ENCODE measurements at places on chromosomes 7 and 10.
A peak's percentile ranks its signal among the peaks of the same experiment; 100 is the strongest.

- H3K27me3 ChIP-seq = peaks cover 8% of the 10 kb centered on the region
- H3K36me3 ChIP-seq = no peaks in the 10 kb centered on the region
- no peak overlapping the region for H3K27ac ChIP-seq
- H3K4me1 ChIP-seq = no peaks in the 10 kb centered on the region
- DNase-seq = no peak
Observed at GRCh38 chr7:101581891-101582290, 47.2 kb downstream of the MYL10 start.

GRCh38 chr10:108104551-108105156 lies 940.1 kb upstream of the SORCS1 start:
- peaks cover 2% of the 10 kb centered on the region for H3K27me3 ChIP-seq
- no peak overlapping the region for H3K27ac ChIP-seq
- no peak for DNase-seq
- no peaks in the 10 kb centered on the region for H3K4me1 ChIP-seq
- H3K36me3 ChIP-seq = no peaks in the 10 kb centered on the region

GRCh38 chr10:97336446-97336845 lies 1.9 kb upstream of the FRAT2 start:
- peaks cover 7% of the 10 kb centered on the region for H3K27me3 ChIP-seq
- H3K4me1 ChIP-seq = peaks cover 27% of the 10 kb centered on the region
- peak overlapping the region; percentile 76 for H3K27ac ChIP-seq
- DNase-seq = no peak

DNA sequence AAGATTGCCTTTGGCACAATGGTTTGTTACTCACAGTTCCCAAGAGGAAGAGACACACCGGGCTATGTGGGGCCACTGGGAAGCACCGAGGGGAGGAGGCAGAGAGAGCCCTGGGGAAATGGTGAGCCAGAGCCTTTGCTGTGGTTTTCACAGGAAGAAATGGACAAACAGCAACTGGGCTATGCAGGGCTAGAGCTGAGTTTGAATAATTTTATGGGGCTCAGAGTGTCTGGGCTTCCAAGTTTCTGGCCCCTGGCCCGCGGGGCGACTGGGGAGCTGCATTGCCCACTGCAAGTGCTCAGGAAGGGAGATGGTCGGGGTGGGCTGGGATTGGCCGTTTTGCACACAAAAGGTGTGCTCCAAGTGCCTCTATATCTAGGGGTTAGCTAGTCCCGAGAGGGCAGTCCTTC lies 92.6 kb downstream of the CHST15 start:
- H3K4me1 ChIP-seq = no peaks in the 10 kb centered on the region
- H3K4me3 ChIP-seq = no peak overlapping the region
- no peaks in the 10 kb centered on the region for H3K36me3 ChIP-seq
- H3K27me3 ChIP-seq = peaks cover 11% of the 10 kb centered on the region
- no peak for DNase-seq

GRCh38 chr10:125107166-125107949 lies 53.0 kb downstream of the CTBP2 start:
- no peak for DNase-seq
- H3K4me3 ChIP-seq = no peak overlapping the region
- H3K4me1 ChIP-seq = peaks cover 90% of the 10 kb centered on the region
- peak overlapping the region; percentile 45 for H3K27ac ChIP-seq
- peaks cover 3% of the 10 kb centered on the region for H3K27me3 ChIP-seq
- peaks cover 16% of the 10 kb centered on the region for H3K36me3 ChIP-seq

DNA sequence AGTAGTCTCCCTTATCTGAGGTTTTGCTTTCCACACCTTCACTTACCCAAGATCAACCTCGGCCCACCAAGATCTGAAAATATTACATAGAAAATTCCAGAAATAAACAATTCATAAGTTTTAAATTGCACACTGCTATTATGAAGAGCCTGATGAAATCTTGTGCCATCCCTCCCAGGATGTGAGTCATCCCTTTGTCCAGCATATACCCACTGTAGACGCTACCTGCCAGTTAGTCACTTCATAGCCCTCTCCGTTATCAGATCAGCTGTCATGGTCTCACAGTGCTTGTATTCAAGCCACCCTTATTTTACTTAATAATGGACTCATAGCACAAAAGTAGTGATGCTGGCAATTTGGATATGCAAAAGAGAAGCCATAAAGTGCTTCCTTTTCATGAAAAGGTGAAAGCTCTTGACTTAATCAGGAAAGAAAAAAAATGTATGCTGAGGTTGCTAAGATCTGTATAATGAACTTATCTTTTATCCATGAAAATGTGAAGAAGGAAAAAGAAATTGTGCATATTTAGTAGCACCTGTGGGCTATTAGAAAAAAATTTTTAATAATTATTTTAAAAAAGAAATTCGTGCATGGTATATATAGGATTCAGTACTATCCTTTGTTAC lies 9.8 kb upstream of the MRPS16 start:
- H3K27me3 ChIP-seq = no peaks in the 10 kb centered on the region
- no peak overlapping the region for H3K4me3 ChIP-seq
- H3K4me1 ChIP-seq = no peaks in the 10 kb centered on the region
- H3K27ac ChIP-seq = no peak overlapping the region
- no peak for DNase-seq
- H3K36me3 ChIP-seq = peaks cover 9% of the 10 kb centered on the region

- H3K4me1 ChIP-seq = no peaks in the 10 kb centered on the region
- H3K36me3 ChIP-seq = no peaks in the 10 kb centered on the region
- no peak for DNase-seq
- H3K4me3 ChIP-seq = no peak overlapping the region
Observed at GRCh38 chr7:51326656-51327286, 10.2 kb upstream of the COBL start.

GRCh38 chr7:43481902-43482678 lies 100.8 kb upstream of the STK17A start:
- no peaks in the 10 kb centered on the region for H3K27me3 ChIP-seq
- no peak overlapping the region for H3K27ac ChIP-seq
- H3K4me3 ChIP-seq = no peak overlapping the region
- DNase-seq = no peak

- H3K4me1 ChIP-seq = peaks cover 13% of the 10 kb centered on the region
- no peaks in the 10 kb centered on the region for H3K36me3 ChIP-seq
- peak overlapping the region; percentile 81 for H3K27ac ChIP-seq
- H3K27me3 ChIP-seq = peaks cover 8% of the 10 kb centered on the region
- H3K4me3 ChIP-seq = peak overlapping the region; percentile 90
Observed at GRCh38 chr7:99579956-99580777, 17.9 kb upstream of the TMEM225B start.

- DNase-seq = no peak
- H3K4me3 ChIP-seq = no peak overlapping the region
- peaks cover 3% of the 10 kb centered on the region for H3K27me3 ChIP-seq
- H3K27ac ChIP-seq = no peak overlapping the region
- peaks cover 30% of the 10 kb centered on the region for H3K36me3 ChIP-seq
Observed at GRCh38 chr7:130398526-130399090, 18.3 kb downstream of the CPA1 start.

GRCh38 chr7:2120251-2120660 lies 112.5 kb downstream of the MAD1L1 start:
- no peaks in the 10 kb centered on the region for H3K36me3 ChIP-seq
- H3K4me1 ChIP-seq = peaks cover 37% of the 10 kb centered on the region
- H3K27me3 ChIP-seq = peaks cover 5% of the 10 kb centered on the region
- DNase-seq = peak; percentile 85

DNA sequence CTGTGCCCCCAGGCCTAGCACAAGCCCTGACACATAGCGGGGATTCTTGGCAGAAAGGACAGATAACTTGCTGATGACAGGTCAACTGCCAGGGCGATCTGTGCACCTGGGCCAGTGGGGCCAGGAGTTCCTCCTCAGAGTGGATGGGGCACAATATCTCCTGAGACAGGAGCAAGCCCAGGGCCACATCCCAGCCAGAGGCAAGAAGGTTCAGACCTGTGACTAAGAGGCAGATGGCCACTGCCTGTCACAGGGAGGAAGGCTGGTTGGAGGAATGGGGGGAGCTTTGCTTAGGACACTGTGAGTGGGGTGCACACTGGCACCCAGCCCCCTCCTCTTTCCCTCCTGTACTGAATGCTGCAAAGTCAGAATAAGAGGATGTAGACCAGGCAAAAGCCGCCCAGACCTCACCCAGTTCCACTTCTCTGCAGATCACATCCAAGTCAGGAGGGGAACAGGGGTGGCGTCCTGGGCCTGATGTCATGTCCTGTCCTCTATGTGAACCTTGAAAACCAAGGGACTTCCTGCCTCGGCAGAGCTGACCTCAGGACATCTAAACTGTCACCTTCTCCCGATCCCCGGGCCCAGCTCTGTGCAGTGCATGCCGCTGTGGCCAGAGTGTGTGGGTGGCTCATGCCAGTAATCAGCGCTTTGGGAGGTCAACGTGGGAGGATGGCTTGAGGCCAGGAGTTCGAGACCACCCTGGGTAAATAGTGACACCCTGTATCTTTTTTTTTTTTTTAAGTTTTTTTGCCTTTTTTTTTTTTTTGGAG lies 1.3 kb downstream of the GUSB start:
- peak overlapping the region; percentile 94 for H3K27ac ChIP-seq
- H3K36me3 ChIP-seq = no peaks in the 10 kb centered on the region
- H3K4me3 ChIP-seq = peak overlapping the region; percentile 87
- peaks cover 10% of the 10 kb centered on the region for H3K4me1 ChIP-seq
- peak; percentile 81 for DNase-seq

- H3K36me3 ChIP-seq = no peaks in the 10 kb centered on the region
- no peak overlapping the region for H3K4me3 ChIP-seq
- peaks cover under 1% of the 10 kb centered on the region for H3K4me1 ChIP-seq
- H3K27me3 ChIP-seq = peaks cover 3% of the 10 kb centered on the region
- DNase-seq = no peak
Observed at GRCh38 chr7:19392246-19392645, 247.0 kb upstream of the FERD3L start.

GRCh38 chr10:132257907-132258306 lies 49.8 kb downstream of the STK32C start:
- H3K36me3 ChIP-seq = no peaks in the 10 kb centered on the region
- no peak for DNase-seq
- no peaks in the 10 kb centered on the region for H3K27me3 ChIP-seq
- H3K4me1 ChIP-seq = no peaks in the 10 kb centered on the region

DNA sequence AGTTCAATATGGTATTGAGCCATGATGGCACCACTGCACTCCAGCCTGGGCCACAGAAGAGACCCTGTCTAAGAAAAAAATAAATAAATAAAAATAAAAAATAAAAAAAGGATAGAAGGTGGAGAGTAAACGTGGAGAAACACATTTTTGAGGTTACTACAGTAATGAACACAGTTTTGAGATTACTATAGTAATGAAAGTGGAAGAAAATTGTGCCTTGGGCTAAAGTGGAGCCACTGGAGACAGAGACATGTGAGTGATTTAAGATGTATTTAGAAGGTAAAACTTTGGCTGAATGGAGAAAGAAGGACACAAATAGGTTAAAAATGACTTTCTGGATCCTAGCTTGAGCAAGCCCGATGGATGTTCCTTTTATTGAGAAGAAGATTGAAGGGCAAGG lies 76.8 kb downstream of the HGF start:
- H3K36me3 ChIP-seq = peaks cover 3% of the 10 kb centered on the region
- no peak overlapping the region for H3K4me3 ChIP-seq
- no peak overlapping the region for H3K27ac ChIP-seq
- peaks cover 1% of the 10 kb centered on the region for H3K27me3 ChIP-seq
- no peaks in the 10 kb centered on the region for H3K4me1 ChIP-seq

All from immature natural killer cell (primary cell).